Right kidney (tissue), 9 donors: ENCODE measurements at places on chromosomes 7 and 10.

- no peak for DNase-seq
These were observed 37.5 kb downstream of the PLEKHA8 start for GRCh38 chr7:30065746-30066145.

DNA sequence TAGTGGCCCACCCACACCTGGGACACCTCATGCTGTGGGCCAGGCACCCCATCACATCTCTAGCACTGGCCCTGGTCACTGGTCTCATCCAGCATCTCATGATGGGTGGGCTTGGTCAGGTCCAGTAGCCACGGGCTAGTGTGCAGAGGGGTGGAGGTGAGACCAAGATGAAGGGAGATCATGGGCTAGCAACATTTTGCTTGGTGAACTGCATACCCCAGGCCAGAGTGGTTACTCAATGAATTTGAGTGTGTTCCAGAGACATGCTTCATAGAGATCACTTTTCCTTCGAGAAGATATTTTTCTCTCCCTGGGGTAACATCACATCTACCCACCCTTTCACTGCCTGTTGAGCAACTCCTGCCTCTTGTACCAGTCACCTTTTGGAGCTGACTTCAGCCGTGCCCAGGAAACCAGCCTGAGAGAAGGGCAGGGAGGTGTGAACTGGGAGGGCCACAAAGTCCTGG is 44.2 kb downstream of the MINDY4 start:
- DNase-seq: no peak

DNA sequence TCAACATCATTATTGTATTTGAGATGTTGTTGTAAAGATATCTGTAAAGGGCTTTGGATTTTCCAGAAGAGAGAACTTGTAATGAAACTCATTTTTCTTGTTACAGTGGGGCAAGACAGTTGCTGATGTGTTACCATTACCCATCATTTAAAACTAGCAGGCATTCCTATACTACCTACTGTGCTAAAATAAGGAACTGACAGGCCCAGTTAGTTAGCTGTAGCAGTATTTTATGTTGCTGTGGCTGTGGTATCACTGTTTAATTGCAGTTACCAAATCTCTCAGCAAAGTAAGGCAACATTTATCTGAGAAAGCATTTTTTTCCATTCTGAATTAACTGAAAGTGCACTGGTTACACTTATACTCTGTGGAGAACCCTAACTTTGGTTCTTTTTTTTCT is 9.9 kb downstream of the ST7 start:
- no peak for DNase-seq

GRCh38 chr7:19001854-19002253 is 115.6 kb downstream of the TWIST1 start:
- no peak for DNase-seq

DNA sequence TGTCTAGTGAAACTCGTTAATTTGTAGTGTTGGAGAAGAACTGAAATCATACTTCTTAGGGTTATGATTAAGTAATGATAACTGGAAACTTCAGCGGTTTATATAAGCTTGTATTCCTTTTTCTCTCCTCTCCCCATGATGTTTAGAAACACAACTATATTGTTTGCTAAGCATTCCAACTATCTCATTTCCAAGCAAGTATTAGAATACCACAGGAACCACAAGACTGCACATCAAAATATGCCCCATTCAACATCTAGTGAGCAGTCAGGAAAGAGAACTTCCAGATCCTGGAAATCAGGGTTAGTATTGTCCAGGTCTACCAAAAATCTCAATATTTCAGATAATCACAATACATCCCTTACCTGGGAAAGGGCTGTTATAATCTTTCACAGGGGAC is 187.6 kb downstream of the CFTR start:
- DNase-seq: no peak

GRCh38 chr7:96016735-96017134 is 244.4 kb downstream of the DYNC1I1 start:
- no peak for DNase-seq

DNA sequence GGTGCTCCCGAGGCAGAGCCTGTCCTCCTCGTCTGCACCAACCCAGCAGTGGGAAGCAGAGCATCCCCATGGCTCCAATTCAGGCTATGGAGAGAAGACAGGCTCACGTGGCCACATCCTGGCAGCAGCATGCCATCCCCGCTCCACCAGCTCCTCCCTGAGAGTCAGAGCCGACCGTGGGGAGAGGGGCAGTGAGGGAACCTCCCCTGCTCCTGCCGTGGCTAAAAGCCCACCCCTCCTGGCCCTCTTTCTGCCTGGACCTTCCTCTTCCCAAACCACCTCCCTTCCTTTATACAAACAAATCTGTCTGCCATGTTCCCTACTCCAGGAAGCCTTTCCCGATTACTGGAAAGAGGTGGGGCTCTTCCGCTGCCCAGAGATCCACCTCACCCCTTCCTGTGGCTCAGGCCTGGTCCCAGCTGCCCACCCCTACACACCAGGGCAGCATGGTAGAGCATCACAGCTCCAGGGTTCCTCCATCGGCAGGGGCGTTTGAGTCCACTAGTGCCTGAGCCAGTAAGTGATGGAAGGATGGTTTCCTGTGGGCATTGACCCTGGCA is 10.8 kb upstream of the AQP1 start:
- DNase-seq: no peak

DNA sequence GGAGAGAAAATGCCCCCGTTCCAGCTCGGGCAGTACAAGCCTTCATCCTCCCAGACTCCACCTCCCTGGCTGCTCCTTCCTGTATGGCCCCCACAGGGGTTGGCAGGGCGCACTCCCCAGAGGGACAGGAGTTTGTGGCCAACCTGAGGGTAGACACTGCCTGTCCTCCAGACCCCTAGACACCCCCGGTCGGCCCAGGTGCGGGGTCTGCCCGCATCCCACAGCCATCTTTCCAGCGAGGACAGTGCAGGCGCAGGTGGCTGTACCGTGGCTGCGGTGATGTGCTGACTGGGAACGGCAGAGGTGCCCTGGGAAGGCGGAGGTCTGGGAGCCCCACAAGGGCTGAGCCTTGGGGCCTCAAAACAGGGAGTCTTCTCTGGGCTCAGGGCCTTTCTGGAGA is 81.5 kb downstream of the LHPP start:
- no peak for DNase-seq

DNA sequence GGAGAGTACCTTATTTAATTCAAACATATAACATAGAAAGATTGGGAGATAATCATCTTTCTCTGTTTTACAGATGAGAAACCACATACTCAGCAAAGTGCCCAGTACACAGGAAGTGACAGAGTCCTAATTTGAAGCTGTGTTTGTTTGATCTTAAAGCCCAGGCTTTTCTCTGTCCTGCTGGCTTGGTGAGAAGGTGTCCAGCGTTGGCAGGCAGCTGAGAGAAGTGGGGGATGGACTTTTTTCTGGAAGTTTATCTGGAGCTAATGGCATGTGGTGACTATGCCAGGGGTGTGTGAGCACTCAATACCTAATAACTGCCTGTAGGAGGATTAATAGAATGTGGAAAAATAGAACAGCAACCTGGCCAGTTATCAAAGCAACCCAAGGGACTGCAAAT is 60.8 kb downstream of the NPSR1 start:
- no peak for DNase-seq

DNA sequence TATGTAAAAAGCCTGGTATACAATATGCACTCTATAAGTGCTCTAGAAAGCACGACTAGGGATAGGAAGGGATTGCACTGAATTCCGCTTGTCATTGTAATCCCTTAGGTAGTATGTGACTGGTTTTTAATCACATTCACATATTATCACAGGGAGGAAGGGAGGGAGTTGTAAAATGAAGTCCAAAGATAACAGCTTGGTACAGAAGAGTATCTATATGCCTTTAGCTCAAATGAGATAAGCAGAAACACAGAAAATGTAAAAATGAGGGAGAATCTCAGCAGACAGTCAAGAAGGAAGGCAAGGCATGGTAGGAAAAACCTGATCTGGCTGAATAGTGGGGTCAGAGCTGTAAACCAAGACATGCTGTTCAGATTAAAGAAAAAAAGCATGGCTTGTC is 63.4 kb downstream of the ABI1 start:
- DNase-seq: no peak

DNA sequence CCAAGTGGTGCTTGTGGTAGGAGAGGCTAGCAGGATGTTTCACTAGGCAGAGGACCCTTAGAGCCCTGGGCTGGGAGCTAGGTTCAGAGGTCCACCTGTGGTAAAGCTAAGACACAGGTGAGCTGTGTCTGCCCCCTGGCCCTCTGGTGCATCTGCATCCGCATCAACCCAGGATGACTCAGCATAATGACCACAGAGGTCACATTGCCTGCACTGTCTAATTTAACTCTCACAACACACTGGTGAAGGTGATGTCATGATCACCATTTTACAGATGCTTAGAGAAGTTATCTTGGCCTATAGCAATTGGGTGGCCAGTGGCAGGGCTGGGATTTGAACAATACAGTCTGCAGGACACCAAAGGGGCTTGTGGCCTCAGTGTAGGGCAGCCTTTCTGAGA is 33.1 kb downstream of the HABP2 start:
- DNase-seq: no peak

GRCh38 chr10:84587789-84588188 is 259.4 kb downstream of the CCSER2 start:
- DNase-seq: no peak

- no peak for DNase-seq
These were observed 321.3 kb downstream of the PHF14 start for GRCh38 chr7:11294965-11295364.

DNA sequence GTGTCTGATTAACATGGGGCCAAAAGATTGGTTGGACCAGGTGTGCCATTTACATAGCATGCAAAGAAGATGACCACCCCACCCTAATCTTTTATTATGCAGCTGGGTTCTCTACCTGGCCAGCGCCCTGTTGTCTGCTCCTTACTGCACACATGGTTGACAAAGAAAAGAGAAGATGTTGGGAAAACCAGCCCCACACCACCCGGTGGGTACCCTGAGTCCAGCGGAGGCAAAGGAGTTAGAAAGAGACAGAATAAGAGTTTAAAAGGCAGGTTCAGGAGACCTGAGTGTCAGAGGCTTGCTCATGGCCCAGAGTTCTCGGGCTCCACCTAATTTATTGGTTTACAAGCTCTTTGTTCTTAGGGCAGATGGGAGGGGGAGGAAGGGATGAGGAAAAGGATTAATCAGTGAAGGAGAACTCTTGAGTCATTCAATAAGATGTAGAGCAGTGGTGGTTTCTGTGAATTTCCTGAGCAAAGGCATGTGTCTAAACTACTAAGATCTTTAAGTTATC is 24.1 kb upstream of the ABCA13 start:
- DNase-seq: no peak

- no peak for DNase-seq
These were observed 81.5 kb upstream of the GNAI1 start for GRCh38 chr7:80053124-80053523.

- no peak for DNase-seq
These were observed 6.8 kb upstream of the ZCCHC24 start for GRCh38 chr10:79452174-79452611.

DNA sequence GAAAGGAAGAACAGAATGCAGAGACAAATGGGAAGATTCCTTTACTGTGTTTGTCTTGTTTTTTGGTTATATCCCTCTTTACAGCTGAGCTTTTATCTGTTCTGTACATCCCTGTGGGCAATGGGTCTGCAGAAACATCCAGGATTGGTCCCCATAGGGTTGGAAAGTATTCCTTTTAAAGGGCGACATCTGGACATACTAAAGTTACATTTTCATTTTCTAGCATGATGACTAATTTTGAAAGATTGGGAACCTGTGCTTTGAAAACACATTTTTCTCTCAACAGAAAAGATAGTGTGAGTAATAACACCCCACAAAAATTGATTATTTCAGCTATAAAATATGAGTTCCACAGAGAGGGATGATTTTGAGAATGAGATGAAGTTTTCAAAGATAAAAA is 435.8 kb downstream of the GPAM start:
- no peak for DNase-seq

- no peak for DNase-seq
These were observed 40.1 kb downstream of the LAMB1 start for GRCh38 chr7:107962817-107963216.

DNA sequence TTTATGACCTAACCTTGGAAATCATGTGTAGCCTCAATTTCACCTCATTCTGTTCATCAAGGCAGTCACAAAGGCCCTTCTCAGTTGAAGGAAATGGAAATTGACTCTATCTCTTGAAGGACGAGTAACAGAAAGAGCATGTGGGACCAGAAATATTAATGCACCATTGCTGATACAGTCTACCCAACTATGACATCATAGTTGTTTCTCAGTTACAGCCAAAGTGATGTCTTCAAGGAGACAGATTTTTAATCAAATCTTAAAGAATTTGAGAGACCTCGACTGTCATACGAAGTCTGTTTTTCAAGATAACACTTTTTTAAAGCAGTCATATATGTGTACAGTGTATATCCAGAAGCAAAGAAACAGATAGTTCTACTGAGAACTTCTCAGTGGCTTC is 335.7 kb upstream of the PHF14 start:
- DNase-seq: no peak
